ENCODE measurements at places on chromosomes 5 and 9.

DNA sequence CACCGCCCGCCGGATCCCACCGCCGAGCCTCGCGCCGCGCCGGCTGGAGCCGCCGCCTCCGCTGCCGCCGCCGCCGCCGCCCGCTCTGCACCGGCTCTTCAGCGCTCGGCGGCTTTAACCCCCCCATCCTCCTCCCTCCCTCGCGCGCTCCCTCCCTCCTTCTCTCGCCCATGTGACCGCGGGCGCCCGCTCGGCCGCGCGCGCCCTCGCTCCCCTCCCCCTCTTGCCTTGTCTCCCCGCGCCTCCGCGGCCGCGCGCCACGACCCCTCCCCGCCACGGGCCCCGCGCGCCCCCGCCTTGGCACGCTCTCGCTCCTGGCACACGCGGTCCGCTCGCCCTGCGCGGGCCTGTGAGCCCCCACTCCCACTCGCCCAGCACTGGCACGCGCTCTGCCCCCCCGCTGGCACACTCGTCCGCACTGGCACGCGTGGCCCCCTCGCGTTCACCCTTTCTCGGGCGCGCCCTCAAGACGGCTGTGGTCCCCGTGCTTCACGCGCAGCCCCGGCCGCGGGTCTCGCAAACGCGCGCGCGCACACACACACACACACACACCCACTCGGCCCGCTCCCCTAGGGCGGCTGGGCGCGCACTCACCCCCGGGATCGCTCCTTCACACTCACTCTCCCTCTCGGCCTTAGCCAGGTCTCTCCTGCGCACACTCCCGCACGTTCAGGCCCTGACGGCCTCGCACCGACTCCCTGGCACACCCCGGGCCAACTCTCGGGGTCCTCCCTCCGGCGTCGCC, at the start of gene CNTFR:
CNTFR (minus strand) TSS at position 89 of the 745 bp plus-strand sequence. CDS start 20,743 bp downstream, outside the sequence.
- DNase-seq, result peak; percentile 63

- DNase-seq, result no peak
Measured at GRCh38 chr5:51188001-51188591, 195.2 kb upstream of the ISL1 start.

GRCh38 chr9:137406876-137407589, 15.9 kb downstream of the EXD3 start:
- peak; percentile 87 for DNase-seq

DNA sequence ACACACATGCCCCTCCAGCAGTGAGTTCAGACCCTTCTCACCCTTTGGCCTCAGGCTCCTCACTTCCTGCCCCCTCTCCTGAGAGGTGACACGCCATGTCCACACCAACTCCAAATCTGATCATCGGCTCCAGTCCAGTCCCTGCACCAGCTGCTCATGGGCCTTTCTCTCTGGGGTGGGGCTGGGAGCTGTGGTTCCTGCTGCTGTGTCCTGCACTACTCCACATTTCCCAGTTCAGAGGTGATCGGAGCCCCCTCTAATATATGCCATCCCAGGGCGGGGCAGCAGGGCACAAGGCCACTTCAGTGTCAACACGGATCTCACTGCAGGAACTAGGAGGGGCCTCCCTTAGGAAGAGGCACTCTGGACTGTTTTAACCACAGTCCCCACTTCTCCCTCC, 91.5 kb downstream of the ADAMTS2 start:
- DNase-seq, result peak; percentile 6

GRCh38 chr9:33467526-33467925, 6.2 kb downstream of the NOL6 start:
- no peak for DNase-seq

GRCh38 chr5:65730910-65731309, 8.9 kb downstream of the NLN start:
- no peak for DNase-seq

GRCh38 chr5:43065948-43066798, 26.1 kb upstream of the ANXA2R start:
- peak; percentile 80 for DNase-seq

DNA sequence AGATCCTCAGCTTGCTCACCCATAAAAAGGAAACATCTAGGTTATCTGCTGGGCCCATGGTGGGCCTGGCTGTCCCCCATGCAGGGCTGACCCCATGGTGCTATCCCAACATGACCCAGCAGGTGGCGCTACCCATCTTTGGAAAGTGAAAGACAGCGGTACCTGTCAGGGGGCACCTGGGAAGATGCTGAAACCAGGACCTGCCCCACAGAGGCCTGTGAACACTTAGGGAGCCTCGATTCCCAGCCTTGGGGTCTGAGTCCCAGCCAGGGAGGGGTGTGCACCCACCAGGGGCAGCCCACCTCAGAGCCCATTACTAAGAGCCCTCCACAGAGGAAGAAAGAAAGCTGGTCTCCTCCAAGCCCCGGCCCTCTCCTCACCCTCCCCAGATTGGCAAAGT, 46.6 kb upstream of the IPPK start:
- DNase-seq, result peak; percentile 97

- no peak for DNase-seq
Measured at GRCh38 chr5:168796593-168797580, 217.7 kb upstream of the PANK3 start.

- DNase-seq, result no peak
Measured at GRCh38 chr5:126483156-126483555, 59.9 kb downstream of the GRAMD2B start.

DNA sequence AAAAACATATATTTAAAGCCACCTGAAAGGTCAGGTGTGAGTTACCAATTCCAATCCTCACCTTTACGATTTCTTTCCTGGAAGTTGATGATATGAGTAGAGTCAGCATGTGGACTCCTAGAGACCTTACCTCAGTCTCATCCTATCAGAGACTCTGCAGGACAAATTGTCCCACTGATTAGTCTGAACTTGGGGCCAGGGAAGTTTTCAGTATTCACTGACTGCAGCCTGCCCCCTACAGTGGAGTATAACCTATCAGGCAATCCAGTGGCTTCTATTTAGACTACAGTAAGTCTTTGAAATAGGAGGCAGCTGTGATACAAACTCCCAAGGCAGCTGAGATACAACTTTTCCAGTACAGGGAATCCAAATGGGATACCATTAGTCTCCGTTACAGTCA, 449.4 kb upstream of the CDH10 start:
- no peak for DNase-seq

- DNase-seq, result no peak
Measured at GRCh38 chr5:105195765-105196164, 1633.2 kb upstream of the NUDT12 start.

GRCh38 chr9:121439711-121440664, 59.7 kb downstream of the GGTA1 start:
- DNase-seq, result no peak

DNA sequence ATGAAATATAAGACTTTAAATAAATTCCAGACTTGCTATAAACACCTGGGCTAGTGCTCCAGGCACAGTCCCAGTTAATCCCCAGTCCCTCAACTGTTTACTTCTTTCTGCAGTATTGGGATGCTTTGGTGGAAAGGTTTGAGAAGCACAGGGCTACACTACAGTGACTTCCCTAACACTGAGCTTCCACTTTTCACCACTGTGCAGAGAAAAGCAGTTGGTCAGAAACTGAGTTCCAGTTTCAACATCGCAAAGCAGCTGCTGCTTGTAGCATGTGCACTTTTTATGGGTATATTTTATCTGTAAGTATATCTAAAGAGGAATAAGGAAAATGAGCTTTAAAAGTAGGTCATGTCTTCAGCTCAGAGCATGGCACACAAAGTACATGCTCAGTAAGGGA, 339.7 kb downstream of the NTRK2 start:
- DNase-seq, result no peak

DNA sequence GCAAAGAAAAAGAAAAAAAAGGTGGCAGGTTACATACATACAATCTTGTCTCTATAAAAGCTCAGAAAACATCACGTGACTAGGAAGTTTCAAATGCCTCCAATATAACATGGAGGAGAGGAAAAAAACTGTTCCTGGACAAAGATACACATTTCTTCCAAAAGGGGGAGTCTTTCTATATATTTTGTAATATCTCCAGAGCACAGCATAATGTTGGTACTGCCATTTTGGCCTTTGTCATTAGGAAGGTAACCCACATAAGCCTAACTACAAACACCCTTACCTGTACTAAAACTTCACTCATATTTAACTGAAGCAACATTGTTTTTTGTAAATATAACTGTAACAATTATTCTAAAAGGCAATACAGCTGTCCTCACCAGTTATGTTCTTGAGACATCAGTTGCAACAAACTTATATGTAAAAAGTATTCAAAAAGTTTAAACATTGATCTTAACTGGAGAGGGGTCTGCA, 1.2 kb upstream of the BTF3 start:
- no peak for DNase-seq

GRCh38 chr5:125612776-125613175, 810.4 kb upstream of the GRAMD2B start:
- no peak for DNase-seq
